ENCODE measurements at places on chromosomes 16 and 17.

- DNase-seq: no peak
These were observed 39.0 kb downstream of the TK2 start for GRCh38 chr16:66510711-66511601.

DNA sequence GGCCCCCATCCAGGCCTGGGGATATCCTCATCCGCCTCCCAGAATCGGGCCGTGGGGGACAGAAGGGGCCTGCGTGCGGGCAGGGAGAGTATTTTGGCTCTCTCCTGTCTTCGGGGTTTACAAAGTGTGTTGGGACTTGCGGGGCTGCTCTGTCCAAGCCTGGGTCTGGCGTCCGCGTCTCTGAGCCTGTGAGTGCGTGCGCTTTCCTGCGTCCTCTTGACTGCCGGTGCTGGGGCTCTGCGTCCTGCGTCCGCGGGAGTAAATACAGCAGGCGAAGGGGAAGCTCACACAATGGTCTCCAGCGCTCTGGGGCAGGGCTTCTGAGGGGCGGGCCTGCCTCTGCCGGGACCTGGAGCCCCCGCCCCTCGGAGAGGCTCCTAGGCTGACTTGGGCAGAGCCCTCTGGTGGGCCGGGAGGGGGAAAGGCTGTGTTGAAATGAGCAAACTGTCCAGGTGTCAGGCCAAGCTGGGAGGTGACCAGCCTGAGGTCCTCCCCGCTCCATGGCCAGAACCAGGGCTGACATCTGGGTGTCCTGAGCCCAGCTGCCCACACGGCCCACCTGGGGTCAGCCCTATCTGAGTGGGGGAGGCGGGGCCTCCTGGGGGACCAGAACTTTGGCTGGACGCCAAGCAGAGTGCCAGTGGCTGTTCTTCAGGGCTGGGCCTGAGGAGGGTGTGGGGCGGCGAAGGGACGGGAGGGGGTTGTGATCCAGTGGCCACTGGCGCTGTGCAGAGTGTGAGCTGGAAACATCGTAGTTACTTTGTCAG is 233.6 kb downstream of the SEC14L1 start:
- DNase-seq: no peak

GRCh38 chr16:81456523-81457325 is 12.1 kb downstream of the CMIP start:
- no peak for DNase-seq

DNA sequence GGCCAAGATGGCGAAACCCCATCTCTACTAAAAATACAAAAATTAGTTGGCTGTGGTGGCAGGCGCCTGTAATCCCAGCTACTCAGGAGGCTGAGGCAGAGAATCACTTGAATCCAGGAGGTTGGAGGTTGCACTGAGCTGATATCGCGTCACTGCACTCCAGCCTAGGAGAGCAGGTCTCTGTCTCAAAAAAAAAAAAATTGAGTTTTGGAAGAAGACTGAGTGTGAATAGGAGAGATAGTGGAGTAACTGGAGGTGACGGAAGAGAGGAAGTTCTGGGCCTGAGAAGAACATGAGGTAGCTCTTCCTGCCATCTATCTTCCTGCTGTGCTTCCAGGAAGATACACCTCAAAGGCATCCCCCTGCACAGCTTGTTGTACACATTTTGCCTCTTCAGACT is 11.4 kb downstream of the HOXB1 start:
- no peak for DNase-seq

- DNase-seq: no peak
These were observed 6.7 kb downstream of the GIT1 start for GRCh38 chr17:29582772-29583171.

GRCh38 chr17:48053758-48054237 is 5.6 kb downstream of the NFE2L1 start:
- DNase-seq: no peak

DNA sequence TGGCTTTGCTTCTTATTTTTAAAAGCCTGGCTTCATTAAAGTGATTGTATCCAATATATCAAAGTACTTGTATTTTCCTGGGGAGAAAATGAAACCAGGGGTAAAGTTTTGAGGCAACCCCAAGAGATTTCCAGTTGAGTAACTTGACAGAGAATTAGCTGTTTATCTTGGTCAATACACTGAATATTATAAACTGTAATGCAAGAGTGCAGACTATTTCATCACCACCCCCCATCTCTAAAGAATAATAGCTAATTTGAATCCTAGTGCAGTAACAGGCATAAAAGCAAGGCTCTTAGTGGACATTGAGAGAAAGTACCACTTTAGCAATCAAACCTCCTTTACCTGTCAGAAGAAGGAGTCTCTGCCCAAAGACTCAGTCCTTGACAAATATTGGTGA is 27.0 kb downstream of the IRX6 start:
- DNase-seq: no peak

- no peak for DNase-seq
These were observed 3.0 kb downstream of the ST6GALNAC2 start for GRCh38 chr17:76582660-76583059.

DNA sequence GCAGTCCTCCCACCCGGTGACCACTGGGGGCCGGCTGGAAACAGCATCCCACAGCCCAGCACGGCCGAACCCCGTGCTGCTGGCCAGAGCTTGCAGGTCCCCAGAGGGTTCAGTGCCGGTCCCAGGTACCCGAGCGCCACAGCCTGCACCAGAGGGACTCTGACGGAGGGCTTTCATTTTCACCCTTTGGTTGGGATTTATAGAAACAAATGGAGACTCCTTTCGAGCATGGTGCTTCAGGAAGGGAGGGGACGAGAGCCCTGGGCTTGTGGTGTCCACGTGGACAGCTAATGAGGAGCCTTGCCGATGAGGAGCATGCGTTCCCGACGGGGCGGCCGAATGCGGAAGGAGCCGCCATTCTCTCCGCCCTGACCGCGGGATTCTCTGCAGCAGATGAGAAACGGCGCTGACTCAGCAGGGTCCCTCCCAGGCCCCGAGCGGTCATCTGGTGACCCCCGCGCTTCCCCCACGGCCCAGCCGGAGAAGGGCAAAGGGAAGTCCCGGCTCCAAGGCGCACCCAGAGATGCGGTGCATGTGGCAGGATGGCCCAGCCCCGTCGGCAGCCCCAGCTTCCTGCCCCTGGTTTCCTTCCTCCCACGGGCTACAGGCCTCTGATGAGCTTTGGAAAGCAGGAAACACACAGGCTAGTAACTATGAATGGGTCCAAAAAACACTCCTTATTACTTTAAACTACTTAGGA is 9.8 kb downstream of the SLC38A10 start:
- no peak for DNase-seq

DNA sequence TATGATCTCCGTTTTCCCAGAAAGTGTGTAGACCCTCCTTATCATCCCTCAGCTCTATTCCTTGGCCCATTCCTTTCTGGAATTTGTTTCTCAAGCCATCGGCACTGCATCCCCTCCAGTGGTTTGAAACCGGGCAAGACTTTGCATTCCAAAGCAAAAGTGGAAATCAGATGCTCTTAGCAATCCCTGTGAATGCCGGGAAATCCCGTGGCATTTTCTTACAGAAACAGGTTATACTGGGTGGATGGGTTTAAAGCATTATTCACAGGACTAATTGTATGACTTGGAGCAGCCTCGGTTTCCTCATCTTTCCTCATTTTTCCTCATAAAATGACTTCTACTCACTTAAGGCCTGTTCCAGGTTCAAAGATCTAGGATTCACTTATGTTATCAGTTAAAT is 52.0 kb downstream of the MAP2K6 start:
- DNase-seq: no peak

- DNase-seq: no peak
These were observed 60.6 kb downstream of the CDH11 start for GRCh38 chr16:65061263-65061662.

GRCh38 chr16:28090646-28091377 is 27.3 kb upstream of the GSG1L start:
- DNase-seq: no peak

Data from right renal cortex interstitium (tissue), 3 donors.